ENCODE measurements at places on chromosomes 2 and 18.

GRCh38 chr2:203656522-203657287 lies 49.7 kb upstream of the CD28 start:
- no peak for DNase-seq

DNA sequence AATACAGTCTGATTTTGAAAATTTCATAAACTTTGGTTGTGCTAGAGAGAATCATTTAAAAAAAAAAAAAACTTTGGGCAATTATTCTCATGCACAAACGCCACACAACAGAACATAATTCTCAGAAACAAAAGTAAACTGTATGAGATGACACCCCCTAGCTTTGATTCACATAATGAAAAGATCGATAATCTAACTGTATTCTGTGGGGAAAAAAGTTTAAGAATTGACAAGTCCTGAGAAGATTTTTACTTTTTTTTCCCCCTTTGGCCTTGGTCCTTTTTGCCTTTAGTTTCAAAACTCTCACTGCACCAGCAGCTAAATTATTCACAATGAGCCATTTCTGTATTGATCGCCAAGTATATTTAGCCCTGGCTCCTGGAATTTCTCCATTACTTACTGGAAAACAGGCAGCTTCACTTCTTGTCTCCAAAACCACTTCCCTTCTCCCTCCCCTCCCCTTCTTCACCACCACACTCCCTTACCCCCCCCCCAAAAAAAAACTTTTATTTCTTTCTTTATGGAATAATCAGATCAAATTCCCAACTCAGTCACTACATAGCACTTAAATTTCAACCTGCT lies 2.0 kb downstream of the IKZF2 start:
- DNase-seq, result no peak

DNA sequence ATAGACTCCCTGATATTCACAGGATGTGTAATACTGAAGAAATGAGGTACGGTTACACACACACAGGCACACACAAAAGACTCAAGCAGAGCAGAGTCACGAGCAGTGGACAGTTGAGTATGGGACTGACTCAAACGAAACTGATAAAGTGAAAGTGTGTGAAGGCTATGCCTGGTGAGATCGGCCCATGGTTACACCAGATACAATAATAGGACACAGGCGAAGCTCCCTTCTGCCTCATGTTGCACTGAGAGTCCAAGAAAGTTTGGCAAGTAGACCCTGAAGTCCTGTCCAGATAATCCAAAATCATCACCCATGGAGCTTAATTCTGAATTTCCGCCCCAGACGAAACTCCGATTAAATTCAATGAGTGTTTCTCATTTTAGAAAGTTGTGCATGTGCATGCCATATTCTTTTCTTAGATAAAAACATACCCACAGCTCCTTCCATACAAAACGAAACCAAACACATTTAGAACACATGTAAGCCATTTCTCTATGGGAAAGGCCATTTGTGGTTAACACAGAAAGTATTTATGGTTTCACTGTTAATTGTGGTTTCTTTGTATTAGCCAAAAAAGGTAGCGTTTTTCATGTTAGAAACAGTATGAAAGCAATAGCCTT lies 567.6 kb downstream of the PLCL1 start:
- DNase-seq, result no peak

DNA sequence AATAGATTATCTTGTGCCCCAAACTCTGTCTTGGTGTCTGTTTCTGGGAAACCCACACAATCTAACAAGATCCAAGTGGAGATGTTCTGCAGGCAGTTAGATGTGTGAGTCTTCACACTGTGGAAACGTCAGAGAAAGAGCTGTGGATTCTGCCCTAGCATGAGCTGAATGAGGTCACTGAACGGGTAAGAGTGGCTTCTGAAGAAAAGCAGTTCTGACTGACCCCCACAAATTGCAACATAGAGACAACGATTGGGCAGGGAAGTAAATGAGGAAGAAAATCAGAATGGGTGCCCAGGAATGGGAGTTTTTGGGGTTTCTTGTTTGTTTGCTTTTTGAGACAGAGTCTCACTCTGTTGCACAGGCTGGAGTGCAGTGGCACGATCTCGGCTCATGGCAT lies 12.9 kb upstream of the RPL37A start:
- DNase-seq, result no peak

DNA sequence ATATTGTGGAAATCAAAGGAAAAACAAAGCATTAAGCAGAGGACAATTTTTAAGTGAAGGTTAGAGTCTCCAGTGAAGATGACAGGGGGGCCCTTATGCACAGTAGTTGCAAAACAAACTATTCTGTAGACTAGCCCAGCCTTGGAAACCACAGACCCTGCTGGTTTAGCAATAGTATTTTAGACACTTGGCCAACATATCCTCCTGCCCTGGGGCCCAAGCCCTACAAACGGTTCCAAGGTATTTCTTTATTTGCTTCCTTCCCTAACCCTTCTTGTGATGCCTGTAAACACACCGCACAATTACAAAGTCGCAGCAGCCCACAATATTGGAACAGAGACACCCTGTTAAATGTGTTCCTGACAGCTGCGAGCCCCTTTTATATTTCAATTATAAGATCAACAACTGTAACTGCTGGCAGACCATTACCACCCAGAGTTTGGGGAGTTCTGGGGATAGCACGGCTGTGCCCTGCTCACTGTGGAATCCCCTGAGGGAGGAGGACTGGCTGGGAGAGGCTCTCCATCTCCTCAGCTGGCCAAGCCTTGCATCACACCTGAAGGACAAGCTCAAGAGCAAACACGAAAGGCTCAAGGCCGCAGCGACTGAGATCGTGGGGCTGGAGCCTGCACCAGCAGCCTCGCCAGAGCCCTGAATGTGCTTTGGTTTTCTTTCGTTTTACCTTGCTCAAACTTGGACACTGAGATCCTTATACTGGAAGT lies 282.2 kb upstream of the ATP5MC3 start:
- DNase-seq, result no peak

DNA sequence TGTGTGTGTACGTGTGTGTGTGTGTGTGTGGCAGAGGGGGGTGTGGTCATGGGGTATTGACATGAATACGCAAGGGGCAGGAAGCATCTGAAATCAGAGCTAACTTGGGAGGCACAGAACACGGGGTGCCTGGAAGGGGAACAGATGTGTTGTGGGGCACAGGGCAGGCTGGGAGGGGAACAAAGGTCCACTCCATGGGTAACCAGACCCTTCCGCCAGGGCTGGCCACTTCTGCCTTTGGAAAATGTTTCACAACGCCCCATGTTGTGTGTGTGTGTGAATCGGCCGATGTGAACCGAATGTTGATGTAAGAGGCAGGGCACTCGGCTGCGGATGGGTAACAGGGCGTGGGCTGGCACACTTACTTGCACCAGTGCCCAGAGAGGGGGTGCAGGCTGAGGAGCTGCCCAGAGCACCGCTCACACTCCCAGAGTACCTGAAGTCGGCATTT lies at the start of gene SLC11A1:
SLC11A1 (plus strand) TSS at position 358 of the 451 bp plus-strand sequence. CDS start 96 bp downstream, outside the sequence.
- no peak for DNase-seq

- DNase-seq, result no peak
These were observed 50.3 kb downstream of the DTNA start for GRCh38 chr18:34760444-34760843.

DNA sequence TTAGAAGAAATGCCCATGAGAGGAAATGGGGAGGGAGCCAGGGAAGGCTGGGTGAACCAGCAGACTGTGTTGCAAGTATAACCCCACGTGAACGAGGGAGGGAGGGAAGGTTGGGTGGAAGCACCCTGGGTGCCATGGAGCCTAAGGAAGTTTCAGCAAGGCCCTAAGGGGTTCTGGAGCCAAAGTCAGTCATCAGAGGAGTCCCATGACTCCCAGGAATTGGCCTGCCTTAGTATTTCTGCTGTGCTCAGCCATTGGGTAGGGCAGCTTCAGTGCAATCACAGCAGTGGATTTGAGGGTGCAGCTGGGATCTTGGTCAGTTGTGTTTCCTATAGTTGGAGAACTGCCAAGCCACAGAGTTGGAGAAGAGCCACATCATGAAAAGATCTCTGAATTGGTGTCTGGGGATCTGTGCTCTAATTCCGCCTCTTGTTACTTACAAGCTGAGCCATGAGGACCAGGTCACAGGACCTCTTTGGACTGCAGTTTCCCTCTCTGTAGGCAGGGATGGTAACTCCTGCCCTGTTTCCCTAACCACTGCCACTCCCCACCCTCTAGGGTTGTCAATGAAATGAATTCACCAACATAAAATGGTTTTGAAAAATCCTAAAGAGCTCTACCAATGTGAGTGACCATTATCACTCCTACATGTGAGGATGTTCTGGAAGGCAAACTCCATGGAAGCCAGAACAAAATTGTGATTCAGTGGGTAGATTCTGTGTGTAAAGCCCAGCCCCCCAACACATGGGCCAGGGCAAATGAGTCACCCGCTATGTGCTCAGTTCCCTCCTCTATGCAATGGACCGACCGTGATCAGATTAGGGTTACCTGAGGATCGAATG lies 108.9 kb downstream of the CLIP4 start:
- DNase-seq, result no peak

DNA sequence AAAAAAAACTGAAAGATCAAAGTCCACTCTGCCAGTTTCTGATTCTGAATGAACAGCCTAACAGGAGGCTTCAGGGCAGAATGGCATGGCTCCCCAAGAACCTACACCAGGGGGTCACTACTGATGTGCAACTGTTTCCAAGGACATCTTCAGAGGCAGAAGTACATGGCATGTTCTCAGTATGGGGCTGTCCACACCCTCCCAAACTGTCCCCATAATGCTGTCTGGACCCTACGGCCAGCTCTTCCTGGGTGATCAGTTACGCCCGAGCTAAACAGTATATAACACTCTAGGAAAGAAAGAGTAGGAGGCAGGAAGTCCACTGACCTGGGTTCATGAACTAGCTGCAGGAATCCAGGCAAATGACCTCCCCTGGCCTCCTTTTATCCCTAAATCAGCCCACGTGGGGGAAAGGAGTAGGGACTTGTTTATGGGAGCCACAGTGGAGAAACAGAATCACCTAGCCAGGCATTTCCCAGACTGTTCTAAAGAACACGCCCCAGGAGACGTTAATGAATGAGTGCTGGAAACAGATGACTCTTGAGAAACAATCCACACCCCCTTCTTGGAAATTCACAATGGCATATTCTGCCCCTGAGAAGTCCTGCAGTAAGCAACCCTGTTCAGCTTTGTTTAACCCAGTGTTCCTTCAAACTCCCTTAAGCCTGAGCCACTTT lies 2.5 kb downstream of the TMBIM1 start:
- DNase-seq, result no peak

DNA sequence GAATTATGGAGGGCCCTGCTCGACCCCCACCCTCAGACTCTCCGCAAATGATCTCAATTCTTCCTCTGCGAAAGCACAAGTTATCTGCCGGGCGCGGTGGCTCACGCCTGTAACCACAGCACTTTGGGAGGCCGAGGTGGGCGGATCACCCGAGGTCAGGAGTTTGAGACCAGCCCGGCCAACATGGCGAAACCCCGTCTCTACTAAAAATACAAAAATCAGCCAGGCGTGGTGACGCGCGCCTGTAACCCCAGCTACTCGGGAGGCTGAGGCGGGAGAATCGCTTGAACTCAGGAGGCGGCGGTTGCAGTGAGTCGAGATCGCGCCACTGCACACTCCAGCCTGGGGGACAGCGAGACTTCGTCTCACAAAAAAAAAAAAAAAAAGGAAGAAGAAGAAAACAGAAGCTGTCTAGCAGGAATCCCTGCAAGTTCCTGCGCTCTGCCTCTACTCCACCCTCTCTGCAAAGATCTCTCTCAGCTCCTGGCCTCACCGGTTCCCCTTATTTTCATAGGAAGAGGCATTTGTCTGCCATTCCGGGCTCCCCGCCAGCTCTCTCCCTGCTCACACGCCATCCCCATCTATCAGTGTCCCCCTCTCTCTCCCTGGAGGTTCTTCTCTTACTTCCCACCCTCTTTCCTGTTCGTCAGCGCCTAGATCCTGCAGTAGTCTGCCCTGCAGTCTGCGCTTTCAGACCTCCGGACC lies 13.5 kb upstream of the COLEC12 start:
- DNase-seq, result no peak

GRCh38 chr2:24512831-24513230 lies 21.8 kb downstream of the NCOA1 start:
- no peak for DNase-seq

DNA sequence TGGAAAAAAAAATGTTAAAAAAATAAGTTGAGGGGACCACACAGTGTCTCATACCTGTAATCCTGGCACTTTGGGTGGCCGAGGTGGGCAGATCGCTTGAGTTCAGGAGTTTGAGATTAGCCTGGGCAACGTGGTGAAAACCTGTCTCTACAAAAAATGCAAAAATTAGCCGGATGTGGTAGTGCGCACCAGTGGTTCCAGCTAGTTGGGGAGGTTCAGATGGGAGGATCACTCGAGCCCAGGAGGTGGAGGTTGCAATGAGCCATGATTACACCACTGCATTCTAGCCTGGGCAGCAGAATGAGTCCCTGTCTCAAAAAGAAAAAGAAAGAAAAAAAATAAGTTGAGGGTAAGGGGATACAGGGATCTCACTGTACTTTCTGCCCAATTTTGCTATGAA lies 6.1 kb upstream of the KYNU start:
- no peak for DNase-seq

- peak; percentile 17 for DNase-seq
These were observed 2.2 kb downstream of the TGIF1 start for GRCh38 chr18:3451989-3452749.

- DNase-seq, result peak; percentile 55
These were observed 43.1 kb downstream of the MAP3K19 start for GRCh38 chr2:135004005-135004746.

DNA sequence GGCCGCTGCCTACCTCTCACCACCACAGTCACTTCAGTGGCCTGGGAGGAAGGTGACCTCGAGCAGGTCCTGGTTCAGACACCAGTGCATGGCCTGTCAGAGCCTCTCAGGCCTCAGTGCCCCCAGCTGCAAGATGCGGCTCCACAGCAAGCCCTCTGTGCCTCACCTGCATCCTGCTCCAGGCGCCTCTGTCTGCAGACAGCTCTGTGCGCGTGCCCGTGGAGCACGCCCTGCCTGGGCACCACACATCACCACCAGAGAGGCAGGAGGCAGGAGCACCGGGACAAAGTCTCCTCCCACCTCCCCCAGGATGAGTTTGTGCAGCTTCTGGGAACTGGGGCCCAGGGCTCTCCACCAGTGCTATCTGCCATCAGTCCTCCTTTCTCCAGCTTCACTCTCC lies 98.7 kb downstream of the TFCP2L1 start:
- DNase-seq, result no peak

GRCh38 chr18:24841536-24841935 lies 381.1 kb downstream of the HRH4 start:
- no peak for DNase-seq

- DNase-seq, result no peak
These were observed 8.0 kb upstream of the STAT4 start for GRCh38 chr2:191158747-191159146.

DNA sequence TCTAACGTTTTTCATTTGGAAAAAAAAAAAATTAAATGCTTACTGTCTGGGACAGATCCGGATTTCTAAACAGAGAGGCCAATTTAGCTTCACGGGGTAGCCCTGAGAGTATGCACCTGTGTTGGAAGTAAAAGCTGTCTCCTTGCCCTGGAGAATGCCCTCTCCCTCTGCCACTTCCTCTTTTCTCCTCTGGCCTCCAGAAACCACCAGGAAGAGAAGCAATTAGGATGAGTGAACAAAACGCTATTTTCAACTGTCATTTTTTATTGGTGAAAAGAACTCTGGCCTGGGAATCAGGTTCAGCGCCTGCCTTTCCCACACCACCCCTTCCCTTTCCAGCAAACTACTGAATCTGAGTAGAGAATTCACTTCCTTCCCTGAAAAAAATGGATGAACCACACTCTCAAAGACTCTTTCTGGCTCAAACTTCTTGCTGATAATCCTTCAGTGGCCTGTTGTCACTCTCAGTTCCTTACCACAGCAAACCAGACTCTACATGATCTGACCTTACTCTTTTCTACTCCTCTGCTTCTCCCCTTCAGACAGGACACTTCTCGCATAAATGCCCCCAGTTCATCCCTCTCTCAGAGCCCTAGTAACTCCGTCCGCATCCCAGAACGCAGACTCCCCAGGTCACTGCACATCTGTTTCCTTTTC lies 29.8 kb downstream of the KLF7 start:
- no peak for DNase-seq

- DNase-seq, result no peak
These were observed 223.0 kb downstream of the RND3 start for GRCh38 chr2:150264442-150264841.

Data from stimulated activated CD8-positive, alpha-beta memory T cell treated with anti-CD3 and anti-CD28 coated beads, Interleukin-2, amount 100 ng/mL, for 48 hours (primary cell).